ENCODE measurements at places on chromosomes 11 and 22.

DNA sequence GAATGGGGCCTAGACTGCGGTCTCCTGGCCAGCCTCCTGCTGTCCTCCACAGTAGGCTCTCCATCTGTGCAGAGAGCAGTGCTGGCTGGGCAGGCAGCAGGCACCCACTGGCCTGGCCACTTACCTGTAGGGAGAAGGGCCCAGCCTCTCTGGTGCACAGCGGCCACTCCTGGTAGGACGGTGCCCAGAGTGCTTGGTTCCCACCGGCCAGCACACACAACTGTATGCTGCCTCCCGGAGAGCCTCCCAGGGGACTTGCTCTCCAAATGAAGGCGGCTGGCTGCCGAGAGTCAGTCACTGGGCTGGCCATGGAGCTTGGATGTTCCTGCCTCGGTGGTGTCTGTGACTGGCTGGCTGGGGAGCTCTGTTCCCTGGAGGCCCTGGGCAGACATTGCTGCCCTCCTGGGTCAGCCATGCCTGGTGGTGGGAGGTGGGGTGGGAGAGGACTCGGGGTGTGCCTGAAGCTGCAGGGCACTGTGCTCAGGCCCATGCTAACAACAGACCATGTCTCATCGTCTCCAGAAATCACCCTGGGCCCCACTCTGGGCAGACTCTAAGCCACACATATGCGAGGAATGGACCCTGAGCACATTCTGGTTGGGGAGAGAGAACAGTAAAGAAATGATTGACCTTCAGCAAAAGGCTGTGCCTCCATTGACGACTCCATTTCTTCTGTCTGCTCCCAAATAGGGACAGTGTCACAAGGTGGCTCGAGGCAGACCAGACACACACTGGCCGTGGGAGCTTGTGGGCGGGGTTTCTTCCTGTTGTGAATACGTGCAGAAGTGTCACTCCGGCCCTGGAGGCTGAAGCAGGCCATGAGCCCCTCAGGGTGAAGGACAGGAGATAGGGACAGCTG is 350.8 kb downstream of the TBC1D22A start:
- no peak for DNase-seq

DNA sequence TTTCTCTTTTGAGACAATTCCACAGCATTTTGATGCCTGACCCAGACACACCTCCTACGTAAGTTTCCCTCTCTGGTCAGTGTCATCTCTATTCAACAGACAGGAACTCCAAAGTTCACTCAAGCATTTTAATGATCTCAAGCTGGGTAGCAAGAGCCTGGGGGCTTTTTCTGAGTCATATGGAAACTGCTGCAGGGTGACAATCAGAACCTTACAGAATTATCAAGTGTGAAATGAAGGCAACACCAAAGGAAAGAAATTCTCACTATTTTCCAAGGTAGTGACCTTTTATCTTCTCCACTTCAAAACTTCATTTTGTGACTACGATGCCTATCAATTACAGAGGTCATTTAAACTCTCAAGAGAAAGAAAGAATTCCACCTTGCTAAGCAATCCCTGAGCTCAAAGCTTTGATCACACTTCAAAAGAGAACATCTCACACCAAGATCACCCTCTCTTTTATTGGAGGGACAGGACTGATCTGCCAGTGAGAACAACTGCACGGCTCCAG is 229.0 kb upstream of the ZC3H12C start:
- no peak for DNase-seq

GRCh38 chr11:69545976-69546617 is 64.6 kb downstream of the LINC01488 start:
- no peak for DNase-seq

DNA sequence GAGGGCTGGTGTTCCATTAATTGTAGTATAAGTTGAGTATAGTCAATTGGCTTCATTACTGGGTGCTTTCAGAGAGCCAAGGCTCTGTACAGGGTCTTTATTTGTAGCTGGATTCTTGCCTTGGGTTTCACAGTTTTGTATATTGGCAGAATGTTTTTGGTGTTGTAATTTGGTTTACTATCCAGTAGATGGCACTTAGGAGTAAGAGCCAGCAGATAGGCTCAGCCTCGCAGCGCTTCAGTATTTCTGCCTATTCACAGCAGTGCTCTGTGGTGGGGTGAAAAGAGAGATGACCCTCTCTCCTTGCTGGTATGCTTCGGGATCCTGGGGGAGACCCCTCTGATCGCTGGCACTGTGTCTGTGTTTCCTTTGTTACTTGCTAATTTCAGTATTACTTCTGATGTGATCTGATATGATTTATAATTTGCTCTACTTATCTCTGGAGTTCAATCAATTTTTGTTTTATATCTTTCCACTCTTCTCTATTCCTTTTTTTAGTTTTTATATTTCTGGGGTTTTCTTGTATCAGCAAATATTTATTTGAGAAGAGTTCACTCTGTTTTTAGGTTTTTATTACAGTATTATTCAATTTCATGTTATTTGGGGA is 52.2 kb downstream of the ANO5 start:
- no peak for DNase-seq

- DNase-seq = no peak
Observed at GRCh38 chr11:57426929-57427726, at the start of gene SLC43A3. SLC43A3 (minus strand) TSS chr11:57427121; CDS start chr11:57426172, 949 bp downstream.

- DNase-seq = no peak
Observed at GRCh38 chr11:121892131-121892681, 223.8 kb downstream of the BLID start.

GRCh38 chr11:123065621-123066020 is 3.7 kb upstream of the HSPA8 start:
- DNase-seq = no peak

DNA sequence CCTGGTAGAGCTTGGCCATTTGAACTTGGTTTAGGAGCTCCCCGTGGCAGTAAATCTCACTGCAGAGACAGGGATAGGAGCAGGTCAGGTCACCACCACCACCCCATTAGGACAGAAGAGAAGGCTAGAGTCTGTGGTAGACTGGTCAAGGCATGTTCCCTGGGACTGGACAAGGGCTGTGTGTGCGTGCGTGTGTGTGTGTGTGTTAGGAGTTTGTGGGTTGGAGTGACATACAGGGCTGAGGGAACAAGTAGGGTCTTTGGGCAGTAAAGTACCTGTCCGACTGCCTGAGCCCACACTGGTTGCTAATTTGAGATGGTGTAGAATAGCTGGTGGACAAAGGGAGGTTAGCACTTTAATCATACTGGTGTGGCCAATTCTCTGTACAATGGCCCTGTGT is 16.1 kb downstream of the TREH start:
- no peak for DNase-seq

- DNase-seq = no peak
Observed at GRCh38 chr11:1127664-1128162, 30.0 kb upstream of the MUC5AC start.

DNA sequence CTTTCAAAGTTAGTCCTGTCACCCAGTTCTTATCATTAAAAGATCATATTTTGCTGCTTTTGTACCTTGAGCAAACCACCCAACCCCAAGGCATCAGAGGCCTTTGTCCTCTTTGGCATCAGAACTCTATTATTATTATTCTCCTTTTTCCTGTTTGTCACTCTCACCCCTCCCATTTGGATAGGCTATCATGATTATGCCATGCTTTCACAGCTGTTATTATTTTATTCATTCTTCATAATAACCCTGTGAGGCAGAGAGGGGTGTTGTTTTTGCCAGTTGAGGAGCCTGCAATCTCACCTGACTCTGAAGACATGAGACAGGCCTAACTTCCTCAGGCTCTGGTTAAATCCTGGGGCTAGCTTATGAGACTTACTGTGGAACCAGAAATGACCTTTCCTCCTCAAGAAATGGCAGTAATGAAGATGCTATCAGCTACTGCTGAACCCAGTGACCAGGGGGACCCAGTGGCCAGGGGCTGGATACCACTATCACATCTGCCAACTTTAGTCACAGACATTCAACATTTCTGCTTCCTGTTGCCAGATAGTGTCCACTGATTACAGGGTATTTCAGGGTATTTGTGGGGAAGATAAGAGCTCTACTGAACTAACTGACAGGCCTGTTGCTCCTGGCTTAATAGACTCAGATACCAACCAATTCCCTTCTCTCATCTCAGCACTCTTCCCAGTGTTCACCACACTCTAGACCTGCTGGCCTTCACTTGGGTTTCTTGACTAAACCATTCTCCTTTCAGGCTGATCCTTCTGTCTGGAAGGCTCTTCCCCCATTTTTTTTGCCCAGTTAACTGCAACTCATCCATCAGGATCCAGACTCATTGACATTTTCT is 11.8 kb upstream of the SWAP70 start:
- no peak for DNase-seq

- DNase-seq = no peak
Observed at GRCh38 chr22:11253000-11253511, 4274.9 kb upstream of the OR11H1 start.

Measured in thoracic aorta (tissue), 2 donors.